DND-41 (cell line): ENCODE measurements at places on chromosomes 5 and 9.

GRCh38 chr5:22754155-22754554 lies 99.0 kb downstream of the CDH12 start:
- DNase-seq = no peak

DNA sequence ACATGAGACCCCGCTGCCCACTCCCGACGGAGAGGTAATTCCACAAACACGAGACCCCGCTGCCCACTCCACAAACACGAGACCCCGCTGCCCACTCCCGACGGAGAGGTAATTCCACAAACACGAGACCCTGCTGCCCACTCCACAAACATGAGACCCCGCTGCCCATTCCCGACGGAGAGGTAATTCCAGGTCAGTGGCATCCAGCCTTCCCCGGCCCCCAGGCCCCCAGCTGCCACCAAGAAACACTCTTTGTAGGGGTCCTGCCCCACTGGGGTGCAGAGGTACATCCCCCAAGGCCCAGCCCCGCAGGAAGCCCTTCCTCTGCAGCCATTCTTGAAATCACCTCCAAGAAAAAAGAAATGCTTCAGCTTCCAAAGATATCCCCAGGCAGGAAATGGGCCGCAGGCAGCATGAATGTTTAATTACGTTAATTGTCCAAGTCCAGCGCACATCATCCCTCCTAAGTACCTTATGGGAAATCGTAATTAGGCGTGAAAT lies 115.9 kb downstream of the ADAMTS2 start:
- DNase-seq = no peak

DNA sequence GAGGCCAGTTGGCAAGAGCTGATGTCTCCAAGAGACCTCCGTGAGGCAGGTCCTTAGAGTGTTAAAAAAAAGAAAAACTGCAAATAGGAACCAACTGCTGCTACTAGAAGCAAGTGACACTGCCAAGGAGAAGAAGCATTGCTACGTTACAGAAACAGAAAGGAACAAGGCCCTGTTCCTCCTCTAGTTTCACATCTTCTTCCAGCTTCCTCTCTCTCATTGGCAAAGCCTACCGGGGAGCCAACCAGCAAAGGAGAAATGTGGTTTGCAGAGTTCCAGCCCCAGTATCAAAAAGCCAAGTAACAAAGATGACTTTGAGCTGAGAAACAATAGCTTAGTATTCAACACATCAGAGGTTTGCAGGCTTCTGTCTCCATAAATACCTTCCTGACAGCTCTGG lies 145.9 kb downstream of the PRELID2 start:
- DNase-seq = no peak

GRCh38 chr9:89701221-89701798 lies 96.5 kb downstream of the GADD45G start:
- peak; percentile 84 for DNase-seq

DNA sequence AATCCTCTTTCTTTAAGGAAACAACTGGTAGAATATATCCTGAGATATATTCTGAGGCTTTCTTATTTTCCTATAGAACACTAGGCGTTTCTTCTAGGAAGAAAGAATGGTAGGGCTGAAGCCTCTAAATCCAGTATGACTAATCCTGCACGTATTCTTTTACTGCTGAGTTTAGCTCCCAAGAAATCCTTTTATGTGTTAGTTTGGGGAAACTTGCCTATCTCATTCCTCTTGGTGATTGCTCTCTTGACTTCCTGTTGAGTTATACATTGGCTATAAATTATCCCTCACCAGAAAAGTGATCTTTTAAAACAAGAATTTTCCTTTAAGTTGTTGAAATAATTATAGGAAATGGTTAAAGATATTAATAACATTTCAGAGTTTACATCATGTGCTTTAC lies 422.9 kb downstream of the TMEM161B start:
- no peak for DNase-seq

DNA sequence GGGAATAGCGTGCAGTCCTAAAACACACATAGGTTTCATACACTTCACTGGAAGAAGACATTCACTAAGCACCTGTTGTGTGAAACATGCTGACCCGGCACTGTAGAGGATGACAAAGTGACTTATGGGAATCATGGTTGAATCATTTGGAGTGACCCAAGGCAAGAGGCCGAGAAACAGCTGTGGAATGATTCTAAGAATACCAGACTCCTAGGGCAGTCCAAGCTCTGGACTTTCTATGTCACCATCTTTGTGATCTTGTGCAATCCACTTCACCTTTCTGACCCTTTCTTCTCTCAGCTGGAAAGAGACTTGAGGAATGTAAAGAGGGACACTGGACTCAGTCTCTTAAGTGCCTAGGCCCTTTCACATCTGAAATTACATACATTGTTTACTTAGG lies 13.1 kb downstream of the MSANTD3 start:
- no peak for DNase-seq

DNA sequence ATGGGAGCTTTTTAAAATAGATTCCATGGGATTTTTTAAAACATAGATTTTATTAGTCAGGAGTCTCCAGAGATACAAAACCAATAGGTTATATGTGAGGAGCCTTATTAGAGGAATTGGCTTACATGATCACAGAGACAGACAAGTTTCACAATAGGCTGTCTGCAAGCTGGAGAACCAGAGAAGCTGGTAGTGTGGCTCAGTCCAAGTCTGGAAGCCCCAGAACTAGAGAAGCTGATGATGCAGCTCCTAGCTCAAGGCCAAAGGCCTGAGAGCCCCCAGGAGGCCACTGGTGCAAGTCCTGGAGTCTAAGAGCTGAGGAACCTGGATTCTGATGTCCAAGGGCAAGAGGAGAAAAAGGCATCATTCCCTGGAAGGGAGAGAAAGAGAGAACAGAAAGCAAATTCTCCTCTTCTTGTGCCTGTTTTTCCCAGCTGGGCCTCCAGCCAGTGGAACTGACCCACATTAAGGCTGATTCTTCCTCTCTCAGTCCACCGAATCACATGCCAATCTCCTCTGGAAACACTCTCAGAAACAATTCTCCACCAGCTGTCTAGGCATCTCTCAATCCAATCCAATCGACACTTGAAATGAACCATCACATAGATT lies 59.3 kb downstream of the AHRR start:
- DNase-seq = no peak

DNA sequence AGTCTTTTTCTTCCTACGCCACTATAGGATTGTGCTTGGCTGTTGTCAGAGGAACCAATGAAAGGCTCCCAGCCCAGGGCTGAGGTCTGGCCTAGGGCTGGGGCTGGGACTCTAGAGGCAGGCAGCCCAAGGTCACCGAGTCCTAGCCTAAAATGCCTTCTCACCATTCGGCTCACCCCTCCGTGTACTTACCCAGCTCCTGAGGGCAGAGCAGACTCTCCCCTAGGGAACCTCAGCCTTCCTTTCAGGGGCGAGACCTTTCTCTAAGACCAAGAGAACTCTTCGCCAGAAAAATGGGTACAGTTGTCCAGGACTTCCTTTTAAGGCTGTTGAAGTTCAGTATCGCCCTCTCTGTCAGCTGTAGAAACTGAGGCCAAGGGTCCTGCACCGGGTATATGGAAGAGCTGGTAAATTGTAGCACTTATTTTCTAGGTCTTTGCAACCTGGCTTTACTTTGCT lies 1.7 kb upstream of the SPRY4 start:
- no peak for DNase-seq

DNA sequence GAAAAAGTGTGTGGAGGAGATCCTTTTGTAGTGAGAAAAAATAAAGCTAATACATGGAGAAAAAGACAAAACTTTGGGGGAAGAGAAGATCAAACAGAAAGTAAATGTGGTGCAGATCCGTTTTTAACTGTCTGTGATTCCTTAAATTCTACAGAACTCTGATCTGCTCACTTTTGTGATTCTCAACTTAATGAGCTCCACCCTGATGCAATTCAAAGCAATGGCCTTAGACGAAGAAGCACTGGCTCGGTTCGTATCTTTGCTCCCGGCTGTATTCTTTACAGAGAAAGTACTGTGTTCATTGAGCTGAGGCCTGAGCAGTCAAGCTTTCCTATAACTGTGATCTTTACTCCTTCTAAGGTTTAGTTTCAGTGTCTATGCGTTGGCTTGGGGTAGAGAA lies 453.4 kb downstream of the DMAC1 start:
- no peak for DNase-seq

DNA sequence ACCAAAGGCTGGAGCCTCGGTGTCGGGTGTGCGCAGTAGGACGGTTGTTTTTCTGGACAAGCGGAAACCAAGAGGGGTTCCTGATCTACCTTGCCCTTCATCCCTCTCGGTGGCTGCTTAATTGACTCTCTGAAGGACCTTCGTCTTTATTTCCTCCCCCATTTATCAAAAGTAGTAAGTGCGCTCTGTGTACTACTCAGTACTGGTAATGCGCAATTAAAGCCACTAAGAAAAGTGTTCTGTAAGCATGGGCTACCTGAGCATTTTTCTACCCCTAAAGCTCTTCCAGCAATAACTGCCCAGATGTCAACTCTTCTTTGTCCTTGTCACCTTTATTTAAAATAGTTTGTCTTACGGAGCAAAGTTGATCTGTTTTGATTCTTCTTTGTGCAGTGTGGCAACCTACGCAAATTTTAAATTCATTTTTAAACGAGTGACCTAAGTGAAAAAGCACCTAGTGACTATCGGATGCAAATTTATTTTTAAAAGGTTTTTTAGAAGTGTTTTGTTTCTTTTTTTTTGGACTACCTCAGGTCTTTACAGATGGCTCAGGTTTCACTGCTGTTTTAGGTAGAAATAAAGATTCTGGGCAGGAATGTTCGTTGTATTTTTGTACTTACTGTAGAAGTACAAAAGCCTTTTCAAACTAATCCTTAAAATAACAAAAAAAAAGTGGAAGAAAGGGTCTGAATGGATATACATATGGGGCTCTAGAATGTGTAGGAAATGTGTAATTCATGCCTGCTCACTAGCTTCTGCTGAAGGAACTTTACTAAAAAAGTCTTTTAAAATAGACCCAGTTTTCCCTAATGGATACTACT lies 2.0 kb downstream of the JMY start:
- DNase-seq = no peak

DNA sequence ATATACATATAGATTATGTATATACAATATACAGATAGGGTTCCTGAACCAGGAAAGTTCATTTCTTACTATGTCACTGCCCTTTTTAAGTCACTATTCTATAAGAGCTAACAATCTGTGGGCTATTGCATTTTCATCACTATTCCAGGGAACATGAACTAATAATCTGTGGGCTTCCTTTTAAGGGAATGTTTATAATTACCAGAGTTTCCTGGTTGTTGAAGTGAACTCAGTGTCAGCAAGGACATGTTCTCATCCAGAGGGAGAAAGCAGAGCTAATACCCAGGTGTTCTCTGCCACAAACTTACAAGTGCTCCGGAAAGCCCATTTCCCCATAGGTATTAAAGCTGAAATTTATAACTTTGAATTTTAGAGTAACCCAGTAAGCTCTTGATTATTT lies 69.6 kb downstream of the CWC27 start:
- no peak for DNase-seq

- no peak for DNase-seq
These were observed 113.8 kb downstream of the ZNF462 start for GRCh38 chr9:106976772-106977171.

DNA sequence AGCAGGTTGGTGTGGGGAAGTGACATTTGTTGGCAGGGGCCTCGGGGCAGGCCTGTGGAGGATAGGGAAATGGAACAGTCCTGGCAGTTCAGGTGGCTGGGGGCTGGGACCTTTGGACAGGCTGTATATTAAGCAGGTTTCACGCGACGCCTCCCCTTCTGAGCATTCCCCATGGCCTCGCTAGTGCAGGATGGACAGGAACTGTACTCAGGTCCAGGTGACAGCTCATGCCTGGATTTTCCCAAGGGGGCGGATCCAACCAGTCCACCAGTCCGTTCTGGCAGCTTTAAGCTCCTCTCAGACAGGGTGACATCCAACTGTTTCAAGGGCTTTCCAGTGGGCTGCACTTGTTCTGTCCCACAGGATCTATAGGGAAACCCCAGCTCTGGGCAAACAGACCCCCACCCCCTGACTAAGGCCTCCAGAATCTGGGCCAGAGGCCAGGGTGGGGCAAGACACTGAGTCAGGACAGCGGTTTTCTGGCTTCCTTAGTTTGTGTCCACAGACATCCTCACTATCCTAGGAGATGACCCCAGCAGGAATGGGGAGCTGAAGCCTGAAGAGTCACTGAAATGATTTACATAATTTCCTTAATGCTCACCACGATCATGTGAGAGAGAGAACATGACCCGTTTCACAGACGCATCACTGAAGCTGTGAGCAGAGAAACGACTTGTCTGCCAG lies 20.9 kb downstream of the CSF2 start:
- DNase-seq = no peak

DNA sequence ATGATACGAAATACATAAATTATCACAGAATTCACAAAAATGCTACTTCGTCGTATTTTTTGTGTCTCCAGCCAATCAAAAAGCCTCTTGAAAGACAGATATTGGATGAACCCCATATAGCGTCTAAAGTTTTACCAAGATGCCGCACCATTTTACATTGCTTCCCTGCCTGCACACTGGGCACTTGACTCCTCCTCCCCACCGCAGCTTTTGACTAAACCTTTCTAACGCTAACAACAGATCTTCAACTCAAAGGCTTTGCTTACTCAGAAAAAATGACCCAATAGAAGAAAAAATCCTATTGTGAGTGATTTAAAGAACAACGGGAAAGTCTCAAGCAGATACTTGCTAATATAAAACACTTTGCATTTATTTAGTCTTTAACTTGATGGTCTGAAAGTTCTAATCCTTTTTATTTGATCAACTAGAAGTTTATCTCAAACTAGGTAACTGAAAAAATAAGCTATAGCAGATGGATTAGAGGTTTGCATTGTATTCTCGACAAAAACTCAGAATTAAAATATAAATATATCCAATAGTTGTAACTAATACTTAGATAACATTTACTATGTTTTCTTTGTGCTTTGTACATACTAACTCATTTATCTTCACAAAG lies 609.1 kb upstream of the DMAC1 start:
- DNase-seq = no peak

DNA sequence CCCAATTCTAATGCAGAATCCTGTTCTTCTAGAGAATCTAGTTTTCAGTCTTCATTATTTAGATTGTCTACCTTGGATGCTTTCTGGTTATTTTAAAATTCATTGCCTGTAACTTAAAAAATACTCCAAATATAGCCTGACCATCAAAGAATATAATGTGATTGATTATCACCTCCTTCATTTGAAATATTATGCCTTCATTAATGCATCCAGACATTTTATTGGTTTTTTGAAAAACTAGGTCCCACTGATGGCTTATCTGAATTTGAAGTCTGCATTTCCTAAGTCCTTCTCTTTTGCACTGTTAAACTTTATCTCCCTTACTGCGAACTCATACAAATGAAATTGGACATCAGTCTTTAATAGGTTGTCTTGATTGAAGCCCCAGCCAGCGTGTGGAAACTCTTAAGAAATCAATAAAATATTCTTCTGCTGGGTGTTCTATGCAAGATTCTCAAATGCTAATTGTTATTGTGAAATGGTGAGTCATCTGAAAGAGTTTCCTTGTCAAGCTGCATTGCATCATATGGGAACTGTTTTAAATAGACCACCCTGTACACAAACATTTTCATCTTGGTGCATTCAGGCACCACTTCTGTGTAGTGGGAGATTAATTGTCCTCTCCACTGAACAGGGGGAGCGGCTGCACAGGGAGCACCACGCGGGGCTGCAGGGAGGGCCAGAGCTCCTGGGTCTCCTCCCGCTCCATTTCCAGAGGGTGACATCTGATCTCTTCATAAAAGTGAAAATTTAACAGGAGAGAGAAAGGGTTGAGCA lies 92.3 kb upstream of the FANCC start:
- no peak for DNase-seq

- DNase-seq = no peak
These were observed 26.4 kb upstream of the FAM240B start for GRCh38 chr9:38746303-38746702.

- DNase-seq = no peak
These were observed 181.8 kb downstream of the ASTN2 start for GRCh38 chr9:117233016-117233415.
